A549 treated with dexamethasone at 1 μM for 4 hours (cell line): ENCODE measurements at places on chromosomes 13 and 19. TPM values are rescaled to one million over a fixed set of nuclear protein-coding genes. Genes with fewer than 3 reads are reported as not detected.

PLPPR3 gene
- total RNA-seq: 2.6 to 5.1 TPM (median 3.6 TPM) in 5 replicates

ZNF816 gene
- total RNA-seq: 0.05 to 0.12 TPM (median 0.05 TPM) in 4 of 5 replicates, not detected in the other

COMP gene
- 0.16 to 0.26 TPM (median 0.19 TPM) in 5 replicates for total RNA-seq

GTF2F1 gene
- total RNA-seq: 56.6 to 64.0 TPM (median 60.6 TPM) in 5 replicates

ELSPBP1 gene
- not detected in 5 replicates for total RNA-seq

CASP14 gene
- not detected in 5 replicates for total RNA-seq

ANKRD24 gene
- 0.21 to 0.34 TPM (median 0.27 TPM) in 5 replicates for total RNA-seq

IGFL1 gene
- total RNA-seq: 1.5 to 2.2 TPM (median 1.7 TPM) in 5 replicates

BEST2 gene
- 2.1 to 4.3 TPM (median 3.0 TPM) in 5 replicates for total RNA-seq

UGGT2 gene
- 7.5 to 11.2 TPM (median 10.1 TPM) in 5 replicates for total RNA-seq

MBD3L3 gene
- not detected in 5 replicates for total RNA-seq

MAB21L1 gene
- not detected in 5 replicates for total RNA-seq

CDX2 gene
- 0.47 to 1.1 TPM (median 0.64 TPM) in 5 replicates for total RNA-seq

F10 gene
- 0.06 to 0.07 TPM in 2 of 5 replicates, not detected in the others for total RNA-seq

C19orf53 gene
- 142 to 202 TPM (median 181 TPM) in 5 replicates for total RNA-seq

SGCG gene
- total RNA-seq: not detected in 5 replicates
